ENCODE measurements at places on chromosomes 5 and 9. TPM values are rescaled to one million over a fixed set of nuclear protein-coding genes. Genes with fewer than 3 reads are reported as not detected.

The N4BP3 gene
- total RNA-seq: 41.6 TPM

The RASEF gene
- 6.5 TPM for total RNA-seq

The FAM78A gene
- total RNA-seq: 3.4 TPM

The ZNF618 gene
- 22.0 TPM for total RNA-seq

The SLC36A2 gene
- not detected for total RNA-seq

The FREM1 gene
- 3.0 TPM for total RNA-seq

The FOXD4L3 gene
- total RNA-seq: not detected

The KLHL3 gene
- 18.2 TPM for total RNA-seq

The TOR1B gene
- 18.8 TPM for total RNA-seq

The SV2C gene
- 0.05 TPM for total RNA-seq

The GPBP1 gene
- 104 TPM for total RNA-seq

The SCGB3A2 gene
- total RNA-seq: 57.3 TPM

The NRG2 gene
- total RNA-seq: 0.73 TPM

The PTGER4 gene
- total RNA-seq: 3.1 TPM

The SLC25A2 gene
- 0.24 TPM for total RNA-seq

The KIF3A gene
- total RNA-seq: 12.5 TPM

All from WTC11 (cell line).